Left lobe of liver (tissue), 2 donors: ENCODE measurements at places on chromosomes 11 and 22. TPM values are rescaled to one million over a fixed set of nuclear protein-coding genes. Genes with fewer than 3 reads are reported as not detected.

Gene KCNK4
- total RNA-seq = not detected

Gene SLC6A5
- total RNA-seq = not detected

Gene PRMT3
- total RNA-seq = 4.1 TPM

DNA sequence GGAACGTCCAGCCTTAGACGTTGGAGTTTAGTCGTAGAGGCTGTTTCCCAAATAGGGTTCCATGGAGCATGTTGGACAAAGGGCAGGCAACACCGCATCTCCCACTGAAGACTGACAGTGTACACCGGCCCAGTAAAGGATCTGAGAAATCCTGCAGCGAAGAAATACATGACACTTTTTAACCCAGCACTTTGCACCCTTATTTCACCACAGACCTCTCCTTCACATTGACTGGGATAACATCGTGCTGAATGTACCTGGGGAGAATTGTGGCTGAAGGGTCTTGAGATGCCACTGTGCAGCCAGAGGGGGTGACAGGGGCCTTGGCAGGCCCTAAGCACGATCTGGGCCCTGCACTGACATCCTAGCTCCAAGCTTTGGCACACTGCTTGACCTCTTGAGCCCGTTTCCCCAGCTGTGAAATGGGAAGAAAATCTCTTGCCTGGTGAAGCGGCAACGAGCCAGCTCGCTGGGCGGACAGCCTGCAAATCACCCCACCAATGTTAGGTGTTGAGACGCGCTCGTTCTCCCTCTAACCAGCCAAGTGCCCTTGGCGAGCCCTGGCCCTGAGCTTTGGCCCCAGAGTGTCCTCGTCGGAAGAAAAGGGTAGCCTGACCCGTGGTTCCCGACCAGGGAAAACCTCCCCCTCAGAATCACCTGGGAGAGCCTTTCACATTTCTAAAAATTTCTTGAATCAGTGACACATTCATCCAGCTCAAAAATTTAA, 13.4 kb downstream of the CD5 start:
- no peak for DNase-seq

GRCh38 chr11:104581246-104581980, 316.8 kb downstream of the CASP12 start:
- no peak for DNase-seq
